ENCODE measurements at places on chromosomes 3 and 15. TPM values are rescaled to one million over a fixed set of nuclear protein-coding genes. Genes with fewer than 3 reads are reported as not detected.

DNA sequence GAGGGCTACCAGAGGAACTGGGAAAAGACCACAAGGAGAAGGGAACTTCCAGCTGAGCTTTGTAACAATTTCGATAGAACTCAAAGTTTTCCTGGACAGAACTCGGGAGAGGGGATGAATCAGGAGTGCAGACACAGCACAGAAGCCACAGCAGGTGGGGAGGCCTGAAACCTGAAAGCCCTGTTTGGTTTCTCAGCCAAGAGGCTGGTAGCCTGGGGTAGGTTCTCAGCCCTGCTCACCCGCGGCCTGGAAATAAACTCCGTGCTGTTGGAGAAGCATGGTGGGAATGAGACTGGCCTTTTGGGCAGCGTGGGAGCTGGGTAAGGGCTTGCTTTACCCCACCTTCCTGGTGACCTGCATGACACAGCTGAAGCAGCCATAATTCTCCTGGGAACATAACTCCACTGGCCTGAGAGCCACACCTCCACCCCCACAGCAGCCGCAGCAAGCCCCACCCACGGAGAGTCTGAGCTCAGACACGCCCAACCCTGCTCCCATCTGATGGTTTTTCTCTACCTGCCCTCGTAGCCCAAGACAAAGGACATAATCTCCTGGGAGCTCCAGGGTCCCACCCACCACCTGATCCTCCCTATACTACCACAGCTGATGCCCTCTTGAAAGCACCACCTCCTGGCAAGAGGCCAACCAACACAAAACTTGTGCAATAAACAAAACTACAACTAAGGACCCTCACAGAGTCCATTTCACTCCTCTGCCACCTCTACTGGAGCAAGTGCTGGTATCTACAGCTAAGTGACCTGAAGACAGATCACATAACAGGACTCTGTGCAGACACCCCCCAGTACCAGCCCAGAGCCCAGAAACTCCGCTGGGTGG, 52.5 kb upstream of the CHRM5 start:
- DNase-seq: no peak
- H3K27ac ChIP-seq: no peak overlapping the region
- H3K27me3 ChIP-seq: no peaks in the 10 kb centered on the region
- no peaks in the 10 kb centered on the region for H3K4me1 ChIP-seq
- no peaks in the 10 kb centered on the region for H3K36me3 ChIP-seq

DNA sequence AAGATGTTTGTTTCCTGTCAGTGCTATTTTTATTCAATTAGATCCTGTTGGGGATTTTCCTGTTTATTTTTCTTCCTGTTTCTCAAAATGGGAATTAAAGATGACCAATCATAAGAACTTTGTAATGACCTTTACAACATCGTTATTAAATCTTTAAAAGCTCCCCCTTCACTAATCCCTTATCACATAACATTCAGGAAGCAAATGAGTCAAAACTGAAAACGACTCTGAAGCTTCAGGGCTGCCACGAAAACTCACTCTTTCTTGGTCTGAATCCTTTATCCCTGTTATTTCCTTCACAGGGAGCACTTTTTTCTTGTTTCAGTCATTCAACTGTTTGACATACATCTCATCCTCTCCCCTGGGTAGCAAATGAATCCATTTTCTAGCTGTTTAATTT, 75.8 kb upstream of the MB21D2 start:
- no peak overlapping the region for H3K4me3 ChIP-seq
- H3K36me3 ChIP-seq: no peaks in the 10 kb centered on the region
- peaks cover 4% of the 10 kb centered on the region for H3K27me3 ChIP-seq
- no peak for DNase-seq

DNA sequence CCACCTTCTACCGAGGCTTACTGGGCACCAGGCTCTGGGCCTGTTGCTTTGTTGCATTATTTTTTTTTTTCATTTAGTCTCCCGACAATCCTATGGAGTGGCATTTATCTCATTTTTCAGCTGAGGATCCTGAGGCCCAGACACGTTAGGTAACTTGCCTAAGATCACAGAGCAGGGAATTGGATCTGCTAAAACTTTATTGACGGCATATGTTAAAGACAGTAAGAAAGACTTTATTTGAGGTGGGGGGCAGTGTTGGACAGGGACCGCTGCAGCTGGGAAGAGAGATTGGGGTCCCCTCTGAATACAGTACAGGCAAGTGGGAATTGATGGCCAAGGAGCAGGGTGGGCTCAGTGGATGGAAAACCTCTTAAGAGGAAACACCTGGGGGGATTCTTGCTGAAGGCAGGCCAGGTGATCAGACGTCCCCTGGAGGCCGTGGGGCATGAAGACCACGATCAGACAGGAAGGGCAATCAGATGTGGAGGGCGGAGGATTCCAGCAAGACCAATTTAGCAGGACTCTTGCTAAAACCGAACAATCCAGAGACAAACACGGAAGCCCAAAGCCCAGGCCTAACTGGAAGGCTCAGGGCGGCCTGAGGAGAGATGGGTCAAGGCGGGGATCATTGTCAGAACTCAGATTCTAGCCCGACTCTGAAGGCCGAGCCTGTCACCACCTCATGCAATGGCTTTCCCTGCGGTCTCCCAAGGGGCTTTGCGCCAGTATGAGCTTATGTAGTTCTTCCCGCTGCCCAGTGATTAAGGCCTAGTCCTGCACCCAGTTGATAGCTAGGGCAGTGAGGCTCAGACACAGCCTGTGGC, 53.7 kb downstream of the RGMA start:
- peaks cover 10% of the 10 kb centered on the region for H3K4me1 ChIP-seq
- H3K4me3 ChIP-seq: no peak overlapping the region
- H3K27ac ChIP-seq: no peak overlapping the region
- no peaks in the 10 kb centered on the region for H3K36me3 ChIP-seq
- no peak for DNase-seq
- H3K27me3 ChIP-seq: peaks cover 4% of the 10 kb centered on the region

DPPA2 gene
- total RNA-seq: not detected

DNA sequence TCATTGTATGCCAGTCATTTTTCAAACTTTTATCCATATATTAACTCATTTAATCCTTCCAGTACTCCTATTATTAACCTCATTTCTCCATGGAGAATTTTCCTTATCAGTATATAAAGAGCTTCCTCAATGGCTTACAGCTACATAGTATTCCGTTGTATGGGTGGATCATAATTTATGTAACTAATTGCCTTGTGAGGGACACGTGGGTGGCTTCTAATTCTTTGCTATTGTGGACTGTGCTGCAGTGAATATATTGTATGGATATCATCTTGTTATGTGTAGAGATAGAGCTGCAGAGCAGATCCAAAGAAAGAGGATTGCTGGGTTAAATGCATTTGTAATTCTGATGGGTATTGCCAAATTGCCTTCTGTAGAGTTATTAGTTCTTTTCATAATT, 25.2 kb downstream of the PML start:
- H3K27me3 ChIP-seq: no peaks in the 10 kb centered on the region
- no peak overlapping the region for H3K4me3 ChIP-seq
- H3K36me3 ChIP-seq: peaks cover 30% of the 10 kb centered on the region
- no peak overlapping the region for H3K27ac ChIP-seq
- no peak for DNase-seq

DNA sequence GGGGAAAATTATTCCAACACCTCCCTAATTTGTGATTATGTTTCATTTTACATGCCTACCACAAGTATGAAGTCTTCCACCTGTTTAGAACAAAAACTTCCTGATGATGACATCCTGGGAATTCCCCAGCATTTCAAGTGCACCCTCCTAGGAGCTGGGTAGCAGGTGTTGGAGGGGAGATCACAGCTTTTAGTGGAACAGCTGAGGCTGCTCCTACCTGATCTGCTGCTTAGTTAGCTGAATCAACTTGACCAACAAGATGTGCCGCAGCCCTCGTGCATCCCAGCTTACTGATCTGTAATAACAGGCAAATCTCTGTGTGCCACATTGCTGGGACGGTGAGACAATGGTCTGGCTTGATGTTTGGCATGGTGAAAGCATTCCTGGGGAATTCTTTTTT, 29.7 kb downstream of the TRAK1 start:
- H3K27me3 ChIP-seq: no peaks in the 10 kb centered on the region
- peaks cover 14% of the 10 kb centered on the region for H3K36me3 ChIP-seq
- peaks cover 32% of the 10 kb centered on the region for H3K4me1 ChIP-seq
- H3K4me3 ChIP-seq: no peak overlapping the region
- H3K27ac ChIP-seq: no peak overlapping the region
- DNase-seq: no peak

- DNase-seq: no peak
- H3K4me3 ChIP-seq: no peak overlapping the region
- H3K27ac ChIP-seq: no peak overlapping the region
- no peaks in the 10 kb centered on the region for H3K4me1 ChIP-seq
These were observed 82.0 kb downstream of the LYSMD4 start for GRCh38 chr15:99651023-99651807.

- no peaks in the 10 kb centered on the region for H3K27me3 ChIP-seq
- no peaks in the 10 kb centered on the region for H3K4me1 ChIP-seq
- no peak overlapping the region for H3K27ac ChIP-seq
- no peaks in the 10 kb centered on the region for H3K36me3 ChIP-seq
- DNase-seq: no peak
These were observed 220.1 kb downstream of the PYDC2 start for GRCh38 chr3:191680989-191681597.

- H3K4me3 ChIP-seq: no peak overlapping the region
- H3K27me3 ChIP-seq: peaks cover 2% of the 10 kb centered on the region
- no peaks in the 10 kb centered on the region for H3K4me1 ChIP-seq
- H3K27ac ChIP-seq: no peak overlapping the region
- H3K36me3 ChIP-seq: no peaks in the 10 kb centered on the region
- DNase-seq: no peak
These were observed 111.6 kb upstream of the PHLDB2 start for GRCh38 chr3:111747490-111747889.

POPDC2 gene
- total RNA-seq: 1.0 TPM

DNA sequence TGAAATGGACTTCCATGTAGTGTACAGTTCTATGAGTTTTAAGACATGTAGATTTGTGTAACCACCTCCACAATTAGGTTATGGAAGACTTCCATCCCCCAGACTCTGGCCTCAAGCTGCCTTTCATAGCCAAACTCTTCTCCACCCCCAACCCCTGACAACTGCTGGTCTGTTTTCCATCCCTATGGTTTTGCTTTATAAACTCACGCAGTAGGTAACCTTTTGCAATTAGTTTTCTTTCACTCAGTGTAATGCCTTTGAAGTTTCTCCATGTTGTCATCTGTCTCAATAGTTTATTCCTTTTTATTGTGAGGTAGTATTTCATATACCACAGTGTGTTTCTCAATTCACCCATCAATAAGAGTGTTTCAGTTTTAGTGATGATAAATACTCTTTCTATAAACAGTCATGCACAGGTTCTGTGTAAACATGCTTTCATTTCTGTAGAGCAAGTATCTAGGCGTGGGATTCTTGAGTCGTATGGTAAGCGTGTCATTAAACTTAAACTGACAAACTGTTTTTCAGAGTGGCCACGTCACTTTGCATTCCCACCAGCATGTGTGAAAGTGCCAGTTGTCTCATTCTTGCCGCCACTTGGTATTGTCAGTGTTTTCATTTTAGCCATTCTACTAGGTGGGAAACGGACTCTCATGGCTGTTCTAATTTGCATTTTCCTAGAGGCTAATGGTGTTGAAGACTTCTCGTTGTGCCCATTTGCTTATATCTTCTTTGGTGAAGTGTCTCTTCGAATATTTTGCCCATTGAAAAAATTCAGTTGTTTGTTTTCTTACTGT, 47.3 kb upstream of the ALDH1A3 start:
- H3K27me3 ChIP-seq: peaks cover 14% of the 10 kb centered on the region
- no peak for DNase-seq
- H3K4me3 ChIP-seq: no peak overlapping the region
- no peak overlapping the region for H3K27ac ChIP-seq
- peaks cover 4% of the 10 kb centered on the region for H3K4me1 ChIP-seq
- no peaks in the 10 kb centered on the region for H3K36me3 ChIP-seq

- no peaks in the 10 kb centered on the region for H3K36me3 ChIP-seq
- no peaks in the 10 kb centered on the region for H3K4me1 ChIP-seq
- DNase-seq: no peak
- H3K27ac ChIP-seq: no peak overlapping the region
- no peak overlapping the region for H3K4me3 ChIP-seq
These were observed 32.3 kb upstream of the ONECUT1 start for GRCh38 chr15:52822475-52822874.

- H3K4me3 ChIP-seq: no peak overlapping the region
- no peaks in the 10 kb centered on the region for H3K4me1 ChIP-seq
- peaks cover 16% of the 10 kb centered on the region for H3K27me3 ChIP-seq
- H3K27ac ChIP-seq: no peak overlapping the region
- no peak for DNase-seq
These were observed 218.8 kb downstream of the VPS13C start for GRCh38 chr15:61841466-61841865.

DNA sequence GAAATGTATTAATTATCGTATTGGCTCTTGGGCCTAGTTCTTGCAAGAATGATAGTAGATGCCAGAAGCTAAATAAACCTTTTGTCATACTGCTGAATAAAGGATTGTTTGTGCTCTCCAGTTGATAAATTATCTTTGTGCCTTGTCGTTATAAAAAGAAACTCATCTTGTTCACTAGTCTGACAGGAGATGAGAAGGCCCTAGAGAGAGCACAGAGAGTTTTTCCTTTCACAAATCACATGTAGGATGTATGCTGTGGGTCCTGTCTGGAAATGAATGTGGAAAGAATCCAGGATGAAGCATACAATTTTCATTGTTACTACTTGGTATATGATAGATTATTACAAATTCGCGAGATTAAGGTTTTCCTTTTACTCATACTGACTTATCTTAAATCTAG, 113.0 kb downstream of the NLGN1 start:
- no peaks in the 10 kb centered on the region for H3K36me3 ChIP-seq
- no peaks in the 10 kb centered on the region for H3K4me1 ChIP-seq
- no peak overlapping the region for H3K27ac ChIP-seq
- H3K4me3 ChIP-seq: no peak overlapping the region
- H3K27me3 ChIP-seq: no peaks in the 10 kb centered on the region

GOLGA8R gene
- total RNA-seq: 2.8 TPM

- no peak overlapping the region for H3K27ac ChIP-seq
- peaks cover 13% of the 10 kb centered on the region for H3K4me1 ChIP-seq
- H3K27me3 ChIP-seq: no peaks in the 10 kb centered on the region
These were observed 58.1 kb downstream of the FOXP1 start for GRCh38 chr3:71525391-71525790.

LYZL4 gene
- total RNA-seq: not detected

RASL12 gene
- total RNA-seq: not detected

GRCh38 chr3:52724511-52724910, 18.6 kb downstream of the SPCS1 start:
- H3K4me1 ChIP-seq: peaks cover 21% of the 10 kb centered on the region
- H3K27ac ChIP-seq: no peak overlapping the region
- no peaks in the 10 kb centered on the region for H3K27me3 ChIP-seq
- H3K4me3 ChIP-seq: no peak overlapping the region

DNA sequence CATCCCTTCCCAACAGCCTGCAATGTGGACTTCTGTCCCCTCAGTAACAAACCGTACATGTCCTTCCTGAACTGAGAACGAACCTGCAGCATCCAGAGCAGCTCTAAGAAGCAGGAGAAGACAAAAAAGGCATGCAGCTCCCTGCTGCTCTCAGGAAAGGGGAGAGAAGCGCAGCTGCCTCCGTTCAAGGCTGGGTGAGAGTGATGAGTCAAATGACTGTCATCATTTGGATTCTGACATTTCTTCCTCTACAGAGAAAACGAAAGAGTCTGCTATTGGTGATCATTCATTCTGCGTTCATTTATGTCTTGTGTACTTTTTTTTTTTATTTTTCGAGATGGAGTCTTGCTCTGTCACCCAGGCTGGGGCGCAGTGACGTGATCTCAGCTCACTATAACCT, 677.8 kb downstream of the FHIT start:
- H3K27ac ChIP-seq: no peak overlapping the region
- H3K4me1 ChIP-seq: no peaks in the 10 kb centered on the region
- H3K27me3 ChIP-seq: peaks cover 4% of the 10 kb centered on the region
- no peaks in the 10 kb centered on the region for H3K36me3 ChIP-seq
- DNase-seq: no peak

PLA2G4F gene
- not detected for total RNA-seq

PPARG gene
- total RNA-seq: 2.5 TPM

GRCh38 chr3:82128271-82128670, 366.8 kb upstream of the GBE1 start:
- DNase-seq: no peak
- no peaks in the 10 kb centered on the region for H3K4me1 ChIP-seq
- H3K4me3 ChIP-seq: no peak overlapping the region
- peaks cover 3% of the 10 kb centered on the region for H3K27me3 ChIP-seq
